ENCODE measurements at places on chromosomes 12 and 14. TPM values are rescaled to one million over a fixed set of nuclear protein-coding genes. Genes with fewer than 3 reads are reported as not detected.

GRCh38 chr14:61478971-61479473 is 157.6 kb downstream of the PRKCH start:
- no peak overlapping the region for H3K4me3 ChIP-seq
- H3K27ac ChIP-seq: no peak overlapping the region
- H3K27me3 ChIP-seq: no peaks in the 10 kb centered on the region
- DNase-seq: no peak

PMEL gene
- polyA plus RNA-seq: 5.7 TPM

- DNase-seq: no peak
- H3K27me3 ChIP-seq: no peaks in the 10 kb centered on the region
Observed at GRCh38 chr12:127399451-127399850, 867.5 kb upstream of the TMEM132C start.

- no peak overlapping the region for H3K4me3 ChIP-seq
- no peak for DNase-seq
- no peaks in the 10 kb centered on the region for H3K27me3 ChIP-seq
- no peaks in the 10 kb centered on the region for H3K4me1 ChIP-seq
Observed at GRCh38 chr12:27316947-27317346, 15.7 kb upstream of the BMAL2 start.

CCDC38 gene
- polyA plus RNA-seq: 0.36 TPM

GRCh38 chr14:36451310-36452065 is 68.5 kb downstream of the NKX2-1 start:
- no peaks in the 10 kb centered on the region for H3K27me3 ChIP-seq
- no peaks in the 10 kb centered on the region for H3K4me1 ChIP-seq
- H3K36me3 ChIP-seq: no peaks in the 10 kb centered on the region

- H3K4me3 ChIP-seq: no peak overlapping the region
- no peaks in the 10 kb centered on the region for H3K27me3 ChIP-seq
- no peaks in the 10 kb centered on the region for H3K4me1 ChIP-seq
- H3K36me3 ChIP-seq: no peaks in the 10 kb centered on the region
Observed at GRCh38 chr12:19584732-19585131, 145.4 kb downstream of the AEBP2 start.

KRT71 gene
- 0.04 TPM for polyA plus RNA-seq

SLC6A13 gene
- 0.28 TPM for polyA plus RNA-seq

DNA sequence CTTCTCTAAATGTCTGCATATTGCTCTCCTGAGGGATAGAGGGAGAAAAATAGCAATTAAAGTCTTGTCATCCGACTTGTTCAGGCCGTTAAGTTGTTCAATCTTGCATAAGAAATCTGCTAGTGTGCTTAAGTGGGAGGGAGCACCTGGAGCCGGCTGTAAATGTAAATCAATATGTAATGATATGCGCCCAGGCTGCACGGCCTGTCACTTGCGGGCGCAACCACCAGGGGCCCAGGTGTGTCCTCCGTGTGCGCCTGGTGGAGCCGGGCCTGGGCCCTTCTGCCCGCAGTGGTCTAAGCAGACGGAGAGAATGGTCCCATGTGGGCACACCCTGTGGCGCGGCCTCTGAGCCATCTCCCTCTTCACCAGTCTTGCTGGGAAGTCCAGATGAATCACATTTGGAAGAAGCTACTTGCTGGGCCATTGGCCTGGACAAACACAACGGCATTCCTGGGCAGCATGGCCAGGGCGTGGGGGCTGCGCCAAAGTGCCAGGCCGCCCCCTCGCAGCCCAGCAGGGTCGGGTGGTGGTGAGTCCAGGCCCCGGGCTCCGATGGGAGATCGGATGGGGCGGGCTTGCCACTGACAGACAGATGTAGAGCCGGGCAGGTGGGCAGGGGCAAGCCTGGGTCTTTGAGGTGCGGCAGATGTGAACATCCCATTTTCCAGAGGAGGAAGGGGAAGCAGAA is 193.3 kb upstream of the C14orf180 start:
- H3K27ac ChIP-seq: no peak overlapping the region
- no peaks in the 10 kb centered on the region for H3K36me3 ChIP-seq
- H3K27me3 ChIP-seq: peaks cover 20% of the 10 kb centered on the region
- H3K4me1 ChIP-seq: no peaks in the 10 kb centered on the region

DNA sequence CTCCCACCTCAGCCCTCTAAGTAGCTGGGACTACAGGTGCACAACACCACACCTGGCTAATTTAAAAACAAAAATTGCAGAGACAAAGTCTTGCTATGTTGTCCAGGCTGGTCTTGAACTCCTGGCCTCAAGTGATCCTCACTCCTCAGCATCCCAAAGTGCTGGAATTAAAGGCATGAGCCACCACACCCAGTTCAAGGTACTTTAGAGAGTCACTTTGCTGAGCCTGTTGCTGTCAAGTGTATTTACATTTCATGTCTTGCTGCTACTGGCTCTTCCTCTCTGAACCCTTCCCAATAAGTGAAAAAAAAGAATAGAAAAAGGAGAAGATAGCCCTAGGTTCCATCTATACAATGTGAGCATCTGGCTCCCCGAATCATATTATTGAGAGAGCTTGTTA is 38.4 kb downstream of the SLCO1A2 start:
- no peak overlapping the region for H3K4me3 ChIP-seq
- no peaks in the 10 kb centered on the region for H3K27me3 ChIP-seq
- H3K27ac ChIP-seq: no peak overlapping the region
- H3K36me3 ChIP-seq: no peaks in the 10 kb centered on the region

DNA sequence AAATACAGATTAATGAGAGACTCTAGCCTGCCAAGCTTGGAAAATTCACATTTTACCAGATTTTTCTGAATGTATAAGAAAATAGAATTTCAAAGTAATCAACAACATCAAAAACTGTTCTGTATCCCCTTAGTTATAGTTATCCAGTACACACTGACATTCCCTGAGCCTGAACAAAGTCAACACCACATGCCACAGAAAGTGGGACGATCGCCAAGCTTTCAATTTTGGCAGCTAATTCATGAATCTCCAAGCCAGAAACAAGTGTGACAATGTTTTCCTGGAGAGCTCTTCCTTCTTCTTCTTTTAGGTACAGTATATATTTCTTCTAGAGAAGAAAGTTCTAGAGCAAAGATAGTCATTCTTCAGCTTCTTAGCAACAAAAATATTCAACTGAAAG is 290.2 kb downstream of the PRKD1 start:
- no peaks in the 10 kb centered on the region for H3K4me1 ChIP-seq
- H3K27ac ChIP-seq: no peak overlapping the region
- DNase-seq: no peak
- H3K4me3 ChIP-seq: no peak overlapping the region
- H3K36me3 ChIP-seq: peaks cover 16% of the 10 kb centered on the region

- H3K4me3 ChIP-seq: no peak overlapping the region
- no peaks in the 10 kb centered on the region for H3K36me3 ChIP-seq
- peaks cover 22% of the 10 kb centered on the region for H3K4me1 ChIP-seq
- no peaks in the 10 kb centered on the region for H3K27me3 ChIP-seq
- no peak for DNase-seq
Observed at GRCh38 chr14:65296402-65296801, 116.1 kb upstream of the FUT8 start.

DNA sequence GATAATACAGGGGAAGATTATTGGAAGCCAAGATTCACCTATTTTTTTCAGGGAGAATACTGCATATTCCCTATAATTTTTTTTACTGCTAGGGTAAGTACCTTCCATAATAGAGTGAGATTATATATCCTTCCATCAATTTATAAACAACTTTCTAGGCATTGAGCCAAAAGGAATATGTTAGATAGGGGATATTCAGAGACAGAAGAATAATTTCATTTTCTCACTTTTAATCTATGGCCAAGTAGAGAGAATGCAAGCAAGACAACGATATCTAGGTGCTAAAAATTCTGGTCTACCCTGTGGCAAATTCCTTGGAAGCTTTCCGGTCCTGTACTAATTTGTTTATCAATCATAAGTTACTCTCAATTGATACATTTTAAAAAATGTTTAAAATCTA is 69.7 kb upstream of the STAC3 start:
- H3K4me1 ChIP-seq: no peaks in the 10 kb centered on the region
- H3K36me3 ChIP-seq: peaks cover 3% of the 10 kb centered on the region
- H3K27ac ChIP-seq: no peak overlapping the region
- no peaks in the 10 kb centered on the region for H3K27me3 ChIP-seq
- DNase-seq: no peak

ADCY6 gene
- polyA plus RNA-seq: 54.2 TPM

DNA sequence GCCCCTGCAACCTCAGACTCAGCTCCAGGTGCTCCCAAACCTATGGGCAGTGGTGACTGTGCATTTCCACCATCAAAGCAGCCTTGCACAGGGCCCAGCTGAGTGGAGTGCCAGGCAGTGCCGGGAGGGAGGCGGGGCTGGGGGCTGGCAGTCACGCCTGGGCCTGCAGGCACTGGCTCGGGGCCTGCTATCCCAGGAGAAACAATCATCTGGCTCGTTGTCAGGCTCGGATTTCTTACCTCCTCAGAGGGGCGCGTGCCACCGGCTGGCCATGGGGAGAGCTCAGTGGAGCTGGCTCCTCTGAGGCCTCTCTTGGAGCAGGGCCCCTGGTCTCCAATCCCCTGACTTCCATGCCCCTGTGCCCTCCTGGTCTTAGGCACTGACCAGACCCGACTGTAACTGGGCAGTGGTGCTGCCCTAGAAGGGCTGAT is 20.2 kb upstream of the PPP1R13B start:
- peaks cover 6% of the 10 kb centered on the region for H3K4me1 ChIP-seq
- H3K27me3 ChIP-seq: no peaks in the 10 kb centered on the region
- H3K4me3 ChIP-seq: no peak overlapping the region
- DNase-seq: no peak

DNA sequence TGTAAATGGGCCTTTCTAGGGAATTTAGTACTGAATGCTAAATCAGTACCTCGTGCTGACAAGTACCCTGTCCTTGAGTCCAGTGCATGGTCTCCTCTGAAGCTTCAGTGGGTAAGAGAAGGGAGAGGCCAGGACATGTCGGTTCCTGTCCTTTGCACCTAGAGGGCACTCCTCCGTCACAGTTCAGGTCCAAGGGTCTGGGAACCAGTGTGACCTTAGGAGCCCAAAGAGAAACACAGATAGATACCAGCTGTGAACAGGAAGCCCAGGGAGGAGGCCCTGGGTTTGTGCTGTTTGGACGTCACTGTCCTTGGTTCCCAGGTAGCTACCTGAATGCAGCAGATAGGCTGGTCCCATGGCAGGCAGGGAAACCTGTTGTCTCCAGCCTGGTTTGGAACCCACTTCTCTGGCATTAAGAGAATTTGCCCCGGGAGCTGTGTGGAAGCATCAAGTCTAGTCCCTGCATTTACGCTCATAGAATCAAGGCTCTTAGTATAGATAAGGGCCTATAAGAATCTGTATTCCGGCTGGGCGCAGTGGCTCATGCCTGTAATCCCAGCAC is 3.9 kb upstream of the FGF23 start:
- no peak overlapping the region for H3K4me3 ChIP-seq
- peak; percentile 54 for DNase-seq
- H3K36me3 ChIP-seq: no peaks in the 10 kb centered on the region
- no peaks in the 10 kb centered on the region for H3K27me3 ChIP-seq
- H3K27ac ChIP-seq: peak overlapping the region; percentile 29
- peaks cover 11% of the 10 kb centered on the region for H3K4me1 ChIP-seq

DNA sequence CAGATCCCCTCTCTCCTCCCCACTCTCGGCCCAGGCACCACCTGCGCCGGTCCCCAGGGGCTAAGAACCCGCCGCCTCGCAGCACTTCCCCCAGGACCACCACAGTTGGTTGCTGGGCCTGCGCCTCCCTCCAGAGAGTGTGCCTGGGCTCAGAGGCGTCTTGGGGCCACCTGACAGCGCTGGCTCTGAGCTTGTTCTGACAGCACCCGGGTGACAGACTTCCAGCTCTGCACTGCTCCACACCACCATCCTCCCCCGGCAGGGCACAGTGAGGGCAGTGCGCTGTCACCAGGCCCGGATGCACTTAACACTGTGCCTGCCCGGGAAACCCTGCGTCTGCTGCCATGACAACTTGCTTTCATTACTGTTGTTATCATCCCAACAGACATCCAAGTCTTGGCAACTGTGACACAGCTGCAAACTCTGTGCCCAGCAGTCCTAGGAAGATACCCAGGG is 6.6 kb downstream of the BRF1 start:
- no peak overlapping the region for H3K27ac ChIP-seq
- H3K4me1 ChIP-seq: no peaks in the 10 kb centered on the region
- peak; percentile 36 for DNase-seq
- H3K4me3 ChIP-seq: no peak overlapping the region

RAB15 gene
- 22.8 TPM for polyA plus RNA-seq

DNA sequence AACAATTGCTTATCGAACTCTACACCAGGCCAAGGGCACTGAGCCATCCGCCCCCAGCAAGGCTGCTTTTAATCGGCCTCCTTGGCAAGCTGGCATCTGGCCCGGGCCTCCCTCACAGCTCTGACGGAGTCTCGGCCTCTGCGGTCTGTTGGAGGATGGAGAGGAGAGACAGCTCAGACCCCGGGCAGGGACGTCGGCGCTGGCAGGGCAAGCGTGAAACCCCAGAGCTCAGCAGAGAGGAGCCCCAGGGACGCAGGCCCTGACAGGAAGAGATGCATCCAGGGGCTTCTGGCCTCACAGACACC is 17.5 kb downstream of the CAMKK2 start:
- no peak overlapping the region for H3K27ac ChIP-seq
- peaks cover 40% of the 10 kb centered on the region for H3K36me3 ChIP-seq
- H3K4me1 ChIP-seq: no peaks in the 10 kb centered on the region
- H3K27me3 ChIP-seq: no peaks in the 10 kb centered on the region
- no peak for DNase-seq

GRCh38 chr14:89504602-89505313 is 87.7 kb upstream of the FOXN3 start:
- H3K4me1 ChIP-seq: no peaks in the 10 kb centered on the region
- no peaks in the 10 kb centered on the region for H3K27me3 ChIP-seq
- DNase-seq: no peak
- H3K36me3 ChIP-seq: peaks cover 4% of the 10 kb centered on the region
- H3K27ac ChIP-seq: no peak overlapping the region

DNA sequence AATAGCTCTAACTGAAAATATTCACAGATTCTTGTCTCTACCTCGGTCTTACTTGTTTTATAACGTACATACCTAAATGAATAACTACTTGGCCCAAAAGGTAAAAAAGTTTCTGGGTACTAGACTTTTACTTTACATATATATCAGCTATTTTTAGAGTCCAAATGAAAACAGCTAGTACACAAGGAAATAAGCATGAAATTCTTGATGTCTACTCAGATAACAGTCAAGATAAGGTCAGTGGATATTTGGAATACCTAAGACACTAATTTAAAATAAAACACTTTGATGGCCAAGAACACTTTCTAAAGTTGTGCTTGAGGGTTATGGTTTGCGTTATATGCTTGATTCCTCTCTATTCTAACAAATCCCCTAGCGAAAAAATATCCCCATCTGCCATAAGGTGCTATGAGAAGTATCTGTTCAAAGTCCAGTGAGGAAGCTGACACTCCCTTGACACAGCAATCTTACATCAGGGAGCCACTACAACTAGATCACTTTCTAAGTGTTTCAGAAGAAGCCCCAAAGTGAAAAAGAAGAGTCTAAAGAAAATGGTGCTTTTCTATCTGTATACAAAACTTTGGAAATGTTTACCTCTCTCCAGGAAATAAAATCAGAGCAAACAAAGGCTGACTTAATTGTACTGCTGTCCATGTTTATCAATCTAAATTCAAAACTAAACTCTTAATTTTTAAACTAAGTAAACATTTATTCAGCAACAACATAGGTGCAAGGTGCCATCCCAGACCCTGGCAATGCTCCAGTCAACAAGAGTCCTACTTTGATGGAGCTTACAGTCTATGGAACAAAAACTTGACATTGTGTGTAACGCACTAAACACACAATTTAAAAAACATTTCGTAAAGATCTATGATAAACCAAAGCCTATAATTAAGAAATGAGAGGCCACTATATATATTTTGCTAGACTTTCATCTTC is 11.7 kb downstream of the PTPN21 start:
- no peaks in the 10 kb centered on the region for H3K27me3 ChIP-seq
- H3K4me1 ChIP-seq: no peaks in the 10 kb centered on the region
- H3K36me3 ChIP-seq: no peaks in the 10 kb centered on the region
- no peak overlapping the region for H3K4me3 ChIP-seq

GRCh38 chr14:50319293-50319692 is 7.2 kb downstream of the DMAC2L start:
- H3K4me1 ChIP-seq: no peaks in the 10 kb centered on the region
- DNase-seq: no peak
- no peak overlapping the region for H3K27ac ChIP-seq
- H3K36me3 ChIP-seq: peaks cover 14% of the 10 kb centered on the region
- no peak overlapping the region for H3K4me3 ChIP-seq
